ENCODE measurements at places on chromosomes 5 and 9.

- DNase-seq, result no peak
Measured at GRCh38 chr5:53243403-53243802, 133.8 kb upstream of the MOCS2 start.

GRCh38 chr9:112009656-112010055 is 113.0 kb downstream of the UGCG start:
- no peak for DNase-seq

DNA sequence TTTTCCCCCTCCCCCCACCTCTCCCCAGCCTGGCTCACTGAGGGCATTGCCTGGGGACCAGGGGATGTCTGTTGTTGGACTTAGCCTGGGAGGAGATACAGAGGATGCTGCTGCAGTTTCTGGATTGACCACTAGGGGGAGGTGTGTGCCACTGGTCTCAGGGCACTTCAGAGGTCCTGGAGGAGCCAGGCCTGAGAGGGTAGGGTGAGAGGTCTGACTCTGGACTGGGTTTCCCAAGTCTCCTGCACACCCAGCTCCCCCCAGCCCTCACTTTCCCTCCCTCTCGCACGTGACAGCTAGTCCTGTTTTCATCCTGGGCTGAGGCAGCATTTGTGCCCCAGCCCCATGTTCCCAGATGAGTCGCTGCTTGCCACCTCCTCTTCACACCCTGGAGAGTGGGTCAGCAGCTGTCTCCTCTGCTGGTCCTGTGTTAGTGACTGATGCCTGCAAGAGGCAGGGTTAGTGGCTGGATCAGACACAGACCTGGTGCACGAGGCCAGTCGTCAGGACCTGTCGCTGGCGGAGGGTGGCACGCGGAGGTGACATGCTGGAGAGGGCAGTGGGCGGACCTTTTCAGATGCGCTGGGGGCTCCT is 4.4 kb downstream of the IL3 start:
- DNase-seq, result peak; percentile 68

DNA sequence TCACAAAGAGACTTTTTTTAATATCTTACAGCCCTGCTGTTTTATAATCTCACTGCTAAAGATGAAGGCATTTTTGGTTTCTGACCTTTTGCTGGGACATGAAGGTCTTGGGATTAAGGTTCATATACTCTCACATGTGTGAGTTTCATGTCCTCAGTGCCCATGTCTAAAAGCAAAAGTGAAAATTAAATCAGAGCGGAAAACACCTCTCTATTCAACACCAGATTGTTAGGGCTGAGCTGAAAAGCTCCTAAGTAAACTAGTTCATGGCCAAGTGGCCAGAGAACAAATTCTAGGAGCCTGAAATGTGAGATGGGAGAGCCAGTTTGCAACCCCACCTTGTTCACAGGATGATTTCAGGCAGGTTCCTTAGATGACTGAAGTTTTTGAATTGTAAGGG is 110.9 kb downstream of the GRIA1 start:
- DNase-seq, result no peak

DNA sequence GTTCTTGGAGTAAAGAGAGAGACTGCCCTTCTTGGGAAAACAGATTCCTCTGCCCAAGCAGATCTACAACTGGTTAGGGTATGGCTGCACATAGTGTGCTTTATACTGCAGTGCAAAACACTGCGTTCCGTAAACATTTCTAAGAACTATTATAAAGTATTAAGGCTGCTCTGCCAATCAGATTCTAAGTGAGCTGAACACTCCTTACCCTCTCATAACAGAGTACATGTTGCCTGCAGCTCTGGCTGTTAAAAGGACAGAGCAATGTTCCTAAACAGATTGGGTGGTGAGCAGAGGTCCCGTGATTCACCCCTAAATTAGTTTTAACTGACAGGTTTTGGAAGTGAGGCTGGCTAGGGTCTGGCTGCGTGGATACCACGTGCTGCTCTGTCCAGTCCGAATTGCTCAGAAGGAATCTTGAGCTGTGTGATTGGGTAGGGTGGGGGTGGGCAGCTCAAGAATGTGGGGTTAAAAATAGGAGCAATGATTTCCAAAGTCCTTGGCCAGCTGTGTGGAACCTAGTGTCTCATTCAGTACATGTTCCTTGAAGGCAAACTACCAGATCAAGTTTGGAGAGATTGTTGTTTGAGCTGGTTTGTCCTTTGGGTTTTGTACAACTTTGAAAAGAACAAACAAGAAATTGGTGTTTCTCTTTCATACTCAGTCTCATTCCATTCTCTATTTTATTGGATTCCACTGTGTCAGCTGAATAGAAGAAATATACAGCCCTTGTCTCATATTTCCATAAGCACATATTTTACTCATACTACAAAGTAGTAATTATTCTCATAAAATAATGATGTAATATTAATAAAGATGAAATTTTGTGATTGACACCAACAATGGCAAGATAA is 497.6 kb upstream of the CD180 start:
- no peak for DNase-seq
